ENCODE measurements at places on chromosomes 1 and 21.

- DNase-seq, result no peak
Observed at GRCh38 chr1:226735576-226735975, 3.5 kb downstream of the ITPKB start.

GRCh38 chr21:41399246-41399800 lies 26.7 kb upstream of the MX1 start:
- no peak for DNase-seq

- DNase-seq, result no peak
Observed at GRCh38 chr1:20685099-20685662, 24.0 kb upstream of the DDOST start.

- DNase-seq, result peak; percentile 34
Observed at GRCh38 chr1:151570819-151571218, 30.7 kb downstream of the TUFT1 start.

DNA sequence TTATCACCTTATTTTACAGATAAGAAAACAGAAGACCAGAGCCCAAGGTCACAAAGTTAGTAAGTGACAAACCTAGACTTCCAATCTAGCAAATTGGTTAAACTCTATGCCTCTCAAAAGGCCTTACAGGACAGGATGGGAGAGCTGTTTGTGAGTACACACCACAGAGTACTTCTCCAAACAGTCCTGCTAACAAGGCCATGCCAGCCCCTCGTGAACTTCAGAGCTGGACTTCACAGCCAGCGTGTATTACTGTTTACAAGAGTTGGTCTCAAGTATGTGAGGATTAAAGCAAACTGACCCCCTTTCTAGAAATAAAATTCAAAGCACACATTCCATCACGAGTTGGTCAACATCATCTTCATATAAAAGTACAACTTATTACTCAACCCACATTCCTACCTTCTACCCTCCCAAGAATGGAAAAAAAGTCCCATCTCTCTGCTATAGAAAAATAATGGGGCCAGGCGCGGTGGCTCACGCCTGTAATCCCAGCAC lies 19.8 kb upstream of the UBR4 start:
- DNase-seq, result no peak

- no peak for DNase-seq
Observed at GRCh38 chr1:14773396-14774025, 175.0 kb downstream of the KAZN start.

GRCh38 chr1:175126347-175126746 lies 58.7 kb downstream of the TNN start:
- no peak for DNase-seq

DNA sequence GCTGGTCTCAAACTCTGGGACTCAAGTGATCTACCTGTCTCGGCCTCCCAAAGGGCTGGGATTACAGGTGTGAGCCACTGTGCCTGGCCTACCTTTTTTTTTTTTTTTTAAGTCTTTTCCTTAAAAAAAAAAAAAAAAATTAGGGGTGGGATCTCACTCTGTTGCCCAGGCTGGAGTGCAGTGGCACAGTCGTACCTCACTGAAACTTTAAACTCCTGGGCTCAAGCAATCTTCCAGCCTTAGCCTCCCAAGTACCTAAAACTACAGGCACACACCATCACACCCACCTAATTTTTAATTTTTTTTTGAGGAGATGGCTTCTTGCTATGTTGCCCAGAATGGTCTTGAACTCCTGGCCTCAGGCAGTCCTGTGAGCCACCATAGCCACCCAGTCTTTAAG lies 38.5 kb downstream of the RNF2 start:
- DNase-seq, result no peak

DNA sequence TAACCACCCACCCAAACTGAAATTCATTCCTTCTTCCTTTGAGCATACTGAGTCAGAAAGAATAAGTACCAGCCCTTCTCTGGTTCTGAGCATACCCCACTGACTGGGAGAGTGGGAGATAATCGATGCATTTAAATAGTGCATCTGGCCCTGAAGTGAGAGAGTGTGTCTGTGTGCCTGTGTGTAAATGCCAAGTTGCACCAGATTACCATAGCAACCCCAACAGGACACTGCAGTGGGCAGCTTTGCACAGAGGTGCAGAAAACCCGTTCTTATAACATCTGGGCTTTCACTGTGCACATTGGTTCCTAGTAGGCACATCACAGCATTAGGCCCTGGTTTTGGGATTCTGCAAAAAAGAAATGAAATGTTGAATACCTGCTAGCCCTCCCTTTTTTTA lies 2.3 kb downstream of the ASTN1 start:
- no peak for DNase-seq

- no peak for DNase-seq
Observed at GRCh38 chr1:21258331-21259134, 31.7 kb downstream of the ECE1 start.

GRCh38 chr1:15757575-15758342 lies 836 bp upstream of the FBLIM1 start:
- DNase-seq, result no peak

- no peak for DNase-seq
Observed at GRCh38 chr1:29698033-29698432, 461.7 kb downstream of the PTPRU start.

DNA sequence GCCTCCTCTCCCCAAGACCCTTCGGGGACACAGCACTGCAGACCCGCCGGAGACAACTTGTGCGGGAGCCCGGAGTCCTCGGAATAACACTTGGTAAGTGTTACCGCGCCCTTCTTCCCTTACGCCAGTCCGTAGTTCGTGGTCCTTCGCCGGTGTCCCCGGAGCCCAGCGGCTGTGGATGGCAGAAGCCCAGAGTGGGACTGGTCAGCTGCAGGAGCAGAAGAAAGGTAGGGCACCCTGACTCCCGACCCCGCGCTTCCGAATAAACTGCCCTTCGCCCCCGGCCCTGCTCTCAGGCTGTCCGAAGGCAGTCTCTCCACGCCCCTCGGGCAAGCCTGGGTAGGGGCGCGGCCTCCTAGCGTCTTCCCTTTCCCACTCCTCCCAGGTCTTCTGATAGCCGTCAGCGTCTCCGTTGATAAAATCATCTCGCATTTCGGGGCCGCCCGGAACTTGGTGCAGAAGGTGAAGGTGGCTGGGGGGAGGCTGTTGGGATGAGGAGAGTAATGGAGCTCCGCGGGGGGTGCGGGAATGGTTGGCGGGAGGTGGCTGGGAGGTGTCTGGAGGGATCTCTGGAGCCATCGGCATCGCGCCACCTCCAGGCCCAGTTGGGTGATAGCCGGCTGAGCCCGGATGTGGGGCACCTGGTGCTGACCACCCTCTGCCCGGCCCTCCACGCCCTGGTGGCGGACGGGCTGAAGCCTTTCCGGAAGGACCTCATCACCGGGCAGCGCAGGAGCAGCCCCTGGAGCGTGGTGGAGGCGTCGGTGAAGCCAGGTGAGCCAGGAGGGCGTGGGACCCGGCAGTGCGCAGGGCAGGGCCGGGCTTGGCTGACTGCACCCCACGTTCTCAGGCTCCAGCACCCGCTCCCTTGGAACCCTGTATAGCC lies 4.3 kb downstream of the RUSC1 start:
- peak; percentile 43 for DNase-seq

GRCh38 chr21:41634858-41635257 lies 126.9 kb upstream of the TMPRSS2 start:
- no peak for DNase-seq

- no peak for DNase-seq
Observed at GRCh38 chr1:2073382-2074230, 23.4 kb downstream of the PRKCZ start.

DNA sequence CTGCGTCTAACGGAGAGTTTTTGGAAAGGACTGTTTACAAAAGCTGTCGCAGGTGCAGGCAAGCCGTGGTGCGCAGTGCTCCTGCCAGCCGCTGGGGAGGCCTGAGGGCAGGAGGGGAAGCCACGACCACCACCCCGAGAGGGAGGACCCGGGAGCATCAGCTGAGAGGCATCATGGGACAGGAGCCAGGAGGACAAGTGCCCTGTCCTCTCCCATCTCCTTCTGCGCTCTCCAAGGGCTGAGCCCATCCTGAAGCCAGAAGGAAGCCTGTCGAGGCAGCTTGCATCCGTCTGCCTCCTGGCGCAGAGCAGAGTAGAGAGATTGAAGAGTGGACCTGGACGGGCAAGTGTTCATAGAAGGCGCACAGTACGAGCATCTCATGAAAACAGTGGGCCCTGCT lies 310.9 kb downstream of the KIF26B start:
- no peak for DNase-seq

DNA sequence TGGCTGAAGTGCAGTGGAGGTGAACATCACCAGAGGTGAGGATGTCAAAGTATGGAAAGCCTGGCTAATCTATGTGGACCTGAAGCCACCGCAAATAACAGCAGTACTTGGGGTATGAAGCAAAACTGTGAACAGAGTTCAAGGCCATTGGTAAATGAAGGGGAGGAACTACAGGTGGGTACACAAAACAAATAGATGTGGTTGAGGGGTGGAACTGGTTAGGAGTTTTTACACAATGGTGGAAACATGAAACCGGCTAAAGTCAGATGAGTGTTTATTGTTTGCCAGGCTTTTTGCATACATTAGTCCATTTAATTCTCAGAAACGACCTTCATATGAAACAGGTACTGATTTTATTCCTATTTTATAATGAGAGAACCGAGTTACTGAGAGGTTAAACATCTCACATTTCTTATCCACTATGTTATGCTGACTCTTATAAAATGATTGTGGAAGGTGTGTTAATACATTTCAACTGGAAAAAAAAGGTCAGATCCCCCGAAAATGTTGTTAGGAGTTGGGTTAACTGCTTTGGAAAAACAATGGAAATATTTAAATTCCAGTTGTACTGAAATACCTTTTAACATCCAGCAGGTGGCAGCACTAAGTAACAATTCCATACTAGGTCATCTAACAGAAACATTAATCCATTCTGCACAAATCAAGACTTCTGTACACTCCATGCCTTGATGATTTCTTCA lies 44.3 kb upstream of the GTF2B start:
- peak; percentile 3 for DNase-seq

DNA sequence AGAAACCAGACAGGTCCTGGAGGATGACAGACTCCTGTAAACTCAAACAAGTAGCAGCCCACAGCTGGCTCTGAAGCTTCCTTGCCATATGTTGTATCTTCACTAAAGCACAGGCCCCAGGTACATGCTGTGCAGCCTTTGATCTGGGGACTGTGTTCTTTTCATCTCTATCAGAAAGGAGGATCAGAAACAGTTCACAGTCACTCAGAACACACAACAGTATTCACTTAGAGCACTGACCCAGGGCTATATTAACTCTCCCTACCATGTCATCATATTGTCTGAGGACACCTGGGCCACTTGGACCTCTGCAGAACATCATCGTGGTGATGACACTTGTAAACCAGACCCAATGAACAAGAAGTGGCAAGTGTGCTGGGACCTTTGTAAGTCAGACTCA lies 222.0 kb downstream of the SETD4 start:
- DNase-seq, result no peak

DNA sequence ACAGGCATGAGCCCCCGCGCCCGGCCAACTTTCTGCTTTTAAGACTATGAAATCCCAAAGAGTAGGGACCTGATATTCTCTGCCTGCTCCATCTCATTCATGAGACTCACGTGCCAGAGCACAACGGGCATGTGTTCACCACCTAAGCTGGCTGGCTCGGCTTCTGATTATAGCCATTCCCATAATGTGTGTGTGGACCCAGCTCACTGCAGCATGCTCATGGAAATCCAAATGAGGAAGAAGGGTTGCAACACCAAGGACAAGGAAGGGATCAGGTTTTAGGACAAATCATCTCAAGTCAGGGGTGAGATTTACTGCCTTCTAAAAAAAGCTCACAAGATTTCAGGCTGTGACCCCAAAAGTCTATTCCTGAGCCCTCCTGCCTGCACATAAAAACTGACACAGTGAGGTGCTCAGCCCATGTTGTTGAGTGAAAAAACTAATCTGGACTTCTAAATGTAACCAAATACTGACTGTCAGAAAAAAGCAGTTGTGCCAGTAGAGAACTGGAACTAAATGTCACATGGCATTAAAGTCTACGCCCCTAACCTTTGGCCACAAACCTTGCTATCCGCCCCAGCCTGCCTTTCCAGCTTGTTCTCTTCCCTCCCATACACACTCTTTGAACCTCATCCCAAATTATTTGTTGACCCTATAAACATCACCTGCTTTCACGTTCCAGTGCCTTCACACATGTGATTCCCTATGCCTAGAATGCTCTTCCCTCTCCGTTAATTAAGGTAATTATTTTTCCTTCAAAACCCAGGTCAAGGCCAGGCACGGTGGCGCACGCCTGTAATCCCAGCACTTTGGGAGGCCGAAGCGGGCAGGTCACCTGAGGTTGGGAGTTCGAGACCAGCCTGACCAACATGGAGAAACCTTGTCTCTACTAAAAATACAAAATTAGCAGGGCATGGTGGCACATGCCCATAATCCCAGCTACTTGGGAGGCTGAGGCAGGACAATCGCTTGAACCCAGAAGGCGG lies 9.1 kb upstream of the COA7 start:
- DNase-seq, result no peak

DNA sequence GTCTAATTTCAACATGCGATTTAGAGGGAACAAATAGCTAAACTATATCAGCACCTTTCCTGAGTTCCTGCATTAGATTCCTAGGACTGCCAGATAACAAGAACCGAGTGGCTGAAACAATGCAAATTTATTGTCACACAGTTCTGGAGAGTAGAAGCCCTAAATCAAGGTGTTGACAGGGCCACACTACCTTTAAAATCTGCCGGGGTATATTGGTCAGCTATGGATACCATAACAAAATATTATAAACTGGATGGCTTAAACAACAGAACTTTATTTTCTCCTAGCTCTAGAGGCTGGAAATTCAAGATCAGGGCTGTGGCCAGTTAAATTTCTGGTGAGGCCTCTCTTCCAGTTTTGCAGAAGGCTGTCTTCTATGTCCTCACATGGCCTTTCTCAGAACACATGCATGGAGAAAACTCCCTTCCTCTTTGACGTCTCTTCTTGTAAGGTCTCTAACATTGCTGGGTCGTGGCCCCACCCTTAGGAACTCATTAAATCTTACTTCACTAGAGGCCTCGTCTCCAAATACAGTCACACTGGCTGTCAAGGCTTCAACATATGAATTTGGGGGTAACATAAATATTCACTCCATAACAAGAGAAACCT lies 144.3 kb downstream of the FCRL5 start:
- no peak for DNase-seq

DNA sequence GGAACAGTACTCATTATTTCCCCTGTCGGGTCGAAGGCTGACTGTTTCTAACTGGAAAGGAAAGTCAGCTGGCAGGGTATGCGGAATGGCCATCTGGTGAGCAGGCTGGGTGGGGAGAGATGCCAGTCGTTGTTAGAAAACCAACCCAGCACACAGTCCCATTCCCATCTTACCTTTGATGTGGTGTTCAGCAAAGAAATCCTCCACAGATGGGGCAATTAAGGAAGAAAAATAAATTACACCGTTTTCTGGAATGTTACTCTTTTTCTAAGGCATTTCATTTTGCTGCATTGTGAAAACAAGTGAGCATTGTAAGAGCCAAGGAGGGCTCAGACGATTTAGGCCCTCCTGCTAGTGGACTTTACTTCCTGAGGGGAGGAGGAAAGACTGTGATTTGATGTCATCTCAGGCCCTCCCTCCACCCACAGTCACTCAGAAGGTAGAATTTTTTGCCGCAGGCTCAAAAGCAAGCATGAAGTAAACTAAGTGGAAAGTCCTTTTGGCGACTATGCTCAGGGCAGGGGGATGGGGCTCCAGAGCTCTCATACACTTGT lies at the start of gene SLC16A4:
Gene SLC16A4, minus strand, starts transcription at position 335 of the 554 bp plus-strand sequence. CDS start 1,703 bp downstream, outside the sequence.
- DNase-seq, result no peak

- DNase-seq, result no peak
Observed at GRCh38 chr1:41330588-41331545, 30.4 kb upstream of the FOXO6 start.
